ENCODE measurements at places on chromosomes 13 and 19. TPM values are rescaled to one million over a fixed set of nuclear protein-coding genes. Genes with fewer than 3 reads are reported as not detected.

Gene PODNL1
- total RNA-seq = 4.1 TPM

Gene ZNF492
- total RNA-seq = 1.8 TPM

Gene ITGBL1
- 0.72 TPM for total RNA-seq

Gene PTH2
- not detected for total RNA-seq

Gene GAPDHS
- total RNA-seq = not detected

Gene ERVV-1
- total RNA-seq = not detected

Gene ADGRE2
- total RNA-seq = 1.3 TPM

Gene FOSB
- total RNA-seq = 3.4 TPM

Gene RNF17
- not detected for total RNA-seq

Gene KASH5
- total RNA-seq = not detected

Gene ABCA7
- total RNA-seq = 31.6 TPM

Gene ACP7
- total RNA-seq = not detected

Gene KBTBD6
- 5.1 TPM for total RNA-seq

Gene ALOX5AP
- total RNA-seq = 5.0 TPM

Gene ZNF787
- 52.1 TPM for total RNA-seq

Gene SERP2
- 1.6 TPM for total RNA-seq

Gene ZSCAN4
- total RNA-seq = not detected

Gene C1QTNF9
- 0.19 TPM for total RNA-seq

All from colonic mucosa (tissue), 4 donors.